Activated CD4-positive, CD25-positive, alpha-beta regulatory T cell treated with anti-CD3 and anti-CD28 coated beads, Interleukin-2, amount 50 U/mL, for 24 hours (primary cell): ENCODE measurements at places on chromosomes 2 and 18.

- ATAC-seq, result no peak
Observed at GRCh38 chr2:233584210-233584609, 17.6 kb upstream of the USP40 start.

DNA sequence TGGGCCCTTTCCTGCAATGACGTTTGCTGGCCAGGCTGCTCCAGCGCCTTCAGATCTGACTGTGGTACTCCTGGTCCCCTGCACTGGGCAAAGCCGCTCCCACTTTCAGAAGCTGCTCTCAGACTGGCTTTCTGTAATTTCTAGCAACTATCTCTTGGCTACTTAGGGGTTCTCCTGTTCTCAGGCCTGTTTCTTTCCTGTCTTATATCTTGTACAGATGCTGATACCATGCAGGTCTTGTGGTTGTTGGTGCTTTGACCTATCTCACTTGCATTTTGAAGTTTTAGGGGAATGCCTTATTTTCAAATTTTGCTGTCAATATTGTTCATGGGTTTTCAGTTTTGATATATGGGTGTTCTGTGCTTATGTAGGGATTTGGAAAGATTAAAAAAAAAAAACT lies 145.8 kb downstream of the CLIP4 start:
- no peak for ATAC-seq

DNA sequence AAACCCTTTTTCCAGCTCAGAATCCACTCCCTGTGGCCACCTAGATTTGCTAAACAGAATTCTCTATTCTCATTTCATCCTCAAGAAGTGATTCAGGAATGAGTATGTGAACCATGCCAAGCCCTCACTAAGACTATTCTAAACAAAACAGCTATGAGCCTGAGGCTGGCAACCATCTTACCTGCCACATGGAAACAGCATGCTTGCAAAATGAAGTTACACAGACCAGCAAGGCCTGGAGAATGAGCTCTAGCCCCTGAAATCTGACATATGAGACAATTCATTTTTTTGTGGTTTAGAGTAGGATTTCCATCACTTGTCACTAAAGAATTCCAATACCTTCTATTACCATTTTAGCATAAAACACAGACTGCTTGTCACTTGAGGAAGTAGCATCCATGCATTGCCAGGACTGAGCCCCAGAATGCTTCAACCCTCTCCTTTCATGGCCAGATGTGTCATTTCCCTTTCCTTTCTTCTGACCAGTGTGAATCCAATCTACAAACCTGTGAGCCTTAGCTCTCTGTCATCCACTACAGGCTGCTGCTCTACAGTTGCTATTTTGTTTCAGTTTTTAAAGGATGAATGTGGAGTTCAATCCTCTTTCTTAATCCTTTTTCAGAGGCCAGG lies 744.3 kb upstream of the ACVR2A start:
- no peak for ATAC-seq

DNA sequence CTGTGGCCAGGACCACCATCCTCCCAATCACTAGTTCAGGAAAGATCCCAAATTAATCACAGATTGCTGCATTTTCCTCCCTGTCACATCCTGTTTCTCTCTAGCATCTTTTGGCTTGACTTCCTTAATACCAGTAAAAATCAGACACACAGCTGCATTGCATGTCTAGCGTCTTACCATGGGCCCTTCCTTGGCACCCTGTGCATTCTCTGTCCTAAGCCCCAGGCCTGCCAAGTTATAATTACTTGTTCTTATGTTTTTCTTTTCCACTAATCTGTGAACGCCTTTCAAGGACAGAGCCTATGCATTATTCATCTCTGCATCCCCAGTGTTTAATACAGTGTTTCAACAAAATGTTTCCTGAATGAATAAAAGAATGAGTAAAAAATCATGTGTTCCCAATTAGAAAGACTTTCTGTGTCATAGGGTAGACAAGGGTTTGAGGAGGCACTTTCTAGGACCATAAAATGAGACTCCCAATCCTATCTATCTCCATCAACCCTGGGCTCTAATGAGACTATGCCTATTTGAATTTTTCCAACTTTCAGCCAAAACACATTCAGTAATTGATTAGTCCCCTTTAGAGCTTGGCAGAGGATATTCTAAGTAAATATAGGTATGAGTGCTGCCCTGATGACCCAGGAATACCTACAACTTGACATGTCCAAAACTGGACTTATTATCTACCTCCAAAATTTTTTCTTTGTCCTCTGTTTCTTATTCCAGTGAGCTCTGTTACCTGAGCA lies 10.3 kb upstream of the NT5C1B start:
- no peak for ATAC-seq

DNA sequence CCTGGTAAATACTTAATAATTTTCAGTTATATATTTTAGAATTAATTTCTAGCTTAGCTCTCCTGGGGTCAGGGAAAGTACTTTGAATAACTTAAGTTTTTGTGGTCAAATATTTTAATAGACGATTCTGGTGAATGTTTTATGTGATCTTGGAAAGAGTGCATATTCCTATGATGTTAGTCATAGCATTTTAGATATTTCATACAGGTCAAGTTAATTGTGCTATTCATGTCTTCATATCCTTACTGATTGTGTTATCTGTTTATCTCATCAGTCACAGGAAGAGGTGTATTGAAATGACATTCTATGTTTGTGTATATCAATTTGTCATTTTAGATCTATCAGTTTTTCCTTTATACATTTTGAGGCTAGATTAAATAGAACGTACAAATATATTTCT lies 576.2 kb downstream of the CPS1 start:
- ATAC-seq, result no peak

GRCh38 chr2:230893841-230894781 lies 29.4 kb downstream of the ITM2C start:
- no peak for ATAC-seq

- no peak for ATAC-seq
Observed at GRCh38 chr2:142796161-142796560, 81.3 kb upstream of the KYNU start.

- peak; percentile 100 for ATAC-seq
Observed at GRCh38 chr2:54903736-54904554, 146.3 kb downstream of the RTN4 start.

- ATAC-seq, result no peak
Observed at GRCh38 chr2:158131483-158131912, 29.8 kb downstream of the UPP2 start.

DNA sequence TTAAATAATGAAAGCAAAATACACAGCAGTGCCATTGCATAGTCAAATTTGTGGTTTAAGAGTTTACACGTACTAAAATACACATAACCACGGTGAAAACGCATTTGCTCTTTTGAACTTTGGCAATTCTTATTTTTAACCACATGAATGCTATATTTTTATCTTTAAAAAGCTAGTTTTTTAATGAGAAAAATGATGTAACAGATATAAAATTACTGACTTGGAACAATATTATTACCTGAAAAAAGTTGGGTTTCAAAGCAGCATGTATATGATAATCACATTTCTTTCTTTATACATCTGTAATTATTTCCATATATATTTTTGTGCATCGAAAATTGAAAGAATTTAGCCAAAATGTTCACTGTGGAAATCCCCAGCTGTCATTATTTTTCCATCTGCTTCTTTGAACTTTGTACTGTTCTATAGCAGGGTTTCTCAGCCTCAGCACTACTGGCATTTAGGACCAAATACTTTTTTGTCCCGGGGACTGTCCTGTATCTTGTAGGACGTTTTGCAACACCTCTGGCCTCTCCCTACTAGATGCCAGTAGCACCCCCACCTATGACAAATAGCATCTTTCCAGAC lies 75.9 kb upstream of the CAB39 start:
- ATAC-seq, result peak; percentile 70

GRCh38 chr2:64819774-64820688 lies 166.3 kb upstream of the SERTAD2 start:
- peak; percentile 97 for ATAC-seq

DNA sequence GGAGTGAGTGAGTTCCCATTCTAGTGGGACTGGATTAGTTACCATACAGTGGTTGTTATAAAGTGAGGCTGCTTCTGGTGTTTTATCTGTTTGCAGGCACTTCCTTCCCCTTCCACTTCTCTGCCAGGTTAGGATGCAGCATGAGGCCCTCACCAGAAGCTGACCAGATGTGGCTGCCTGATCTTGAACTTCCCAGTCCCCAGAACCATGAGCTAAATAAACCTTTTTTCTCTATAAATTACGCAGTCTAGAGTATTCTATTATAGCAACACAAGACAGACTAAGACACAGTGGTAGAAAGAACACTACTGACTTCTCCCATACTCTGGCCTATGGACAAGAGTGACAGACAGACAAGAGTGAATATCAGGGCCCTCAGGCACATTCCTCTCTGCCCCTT lies 14.1 kb downstream of the LCT start:
- no peak for ATAC-seq

DNA sequence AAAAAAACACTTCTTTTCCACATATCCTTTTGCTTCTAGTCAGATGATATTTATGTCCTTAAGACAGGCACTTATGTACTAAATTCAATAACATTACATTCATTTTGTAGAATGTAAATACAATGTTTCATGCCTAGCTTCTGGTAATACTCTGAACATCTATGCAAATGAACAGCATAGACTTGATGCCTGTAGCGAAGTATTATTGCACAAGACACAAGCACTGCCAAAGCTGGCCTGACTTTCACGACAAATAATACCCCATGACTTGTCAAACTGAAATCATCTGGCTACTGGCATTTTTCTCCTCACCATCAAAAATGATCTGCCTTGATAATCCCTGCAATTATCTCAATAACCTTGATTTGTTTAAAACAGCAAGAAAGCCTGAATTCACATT lies 101.3 kb downstream of the L3MBTL4 start:
- no peak for ATAC-seq

- ATAC-seq, result no peak
Observed at GRCh38 chr2:188295067-188295685, 3.5 kb downstream of the GULP1 start.

DNA sequence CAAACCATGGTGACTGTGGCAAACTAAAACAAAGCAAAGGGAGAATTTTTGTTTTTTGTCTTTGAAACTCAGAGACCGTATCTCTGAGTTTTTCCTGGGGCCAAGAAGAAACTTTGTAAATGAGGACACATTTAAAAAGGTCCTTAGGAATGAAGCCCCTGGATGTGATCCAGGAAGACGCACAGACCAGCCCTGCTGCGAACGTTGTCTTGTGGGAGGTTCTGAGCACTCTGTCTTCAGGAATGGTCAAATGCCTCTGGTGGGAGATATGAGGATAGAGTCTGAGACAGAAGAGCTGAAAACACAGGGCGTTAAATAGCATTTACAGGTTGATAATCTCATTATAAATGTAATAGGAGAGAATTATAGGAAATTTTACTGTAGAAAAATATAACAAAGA lies 893.5 kb upstream of the KLHL29 start:
- ATAC-seq, result no peak

DNA sequence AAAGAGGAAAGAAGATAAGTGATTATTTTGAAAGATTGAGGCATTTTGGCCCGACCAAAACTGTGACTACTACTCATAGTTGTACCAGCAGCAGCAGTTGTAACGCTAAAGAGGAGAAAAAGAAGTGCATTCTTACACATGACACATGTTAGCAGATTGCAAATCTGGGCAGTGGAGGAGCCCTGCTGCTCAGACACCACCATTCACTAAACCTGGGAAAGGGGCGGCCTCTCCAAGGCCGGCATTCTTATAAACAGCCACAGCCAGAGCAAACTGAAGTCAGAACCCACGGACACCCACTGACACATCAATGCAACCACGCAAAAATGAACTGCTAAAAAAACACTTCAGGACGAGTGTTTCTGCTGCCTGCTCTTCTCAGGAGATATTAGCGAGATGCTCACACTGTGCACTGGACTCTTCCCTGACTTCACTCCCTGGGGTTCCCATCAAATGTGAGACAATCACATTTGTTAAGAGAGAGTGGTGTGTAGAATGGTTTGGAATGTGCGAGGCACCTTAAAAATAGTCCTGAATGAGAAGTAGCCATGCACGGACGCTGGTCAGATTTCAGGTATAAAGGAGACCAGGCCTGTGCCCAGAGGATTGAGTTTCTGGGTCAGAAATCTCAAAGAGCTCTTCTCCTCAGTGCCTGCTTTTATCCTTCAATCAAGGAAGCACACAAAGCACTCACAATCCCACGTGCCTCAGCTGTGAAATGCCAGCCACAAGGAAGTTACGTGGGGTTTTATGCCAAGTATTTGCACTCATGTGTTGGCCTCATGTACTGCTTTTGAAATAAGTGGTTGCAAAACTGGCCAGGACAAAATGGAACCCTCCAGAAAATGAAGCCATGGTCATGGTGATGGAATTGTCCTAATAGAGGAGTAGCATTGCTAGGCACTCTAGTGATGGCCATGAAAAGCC lies 83.4 kb downstream of the MTCL1 start:
- no peak for ATAC-seq
